ENCODE measurements at places on chromosomes 5 and 9.

DNA sequence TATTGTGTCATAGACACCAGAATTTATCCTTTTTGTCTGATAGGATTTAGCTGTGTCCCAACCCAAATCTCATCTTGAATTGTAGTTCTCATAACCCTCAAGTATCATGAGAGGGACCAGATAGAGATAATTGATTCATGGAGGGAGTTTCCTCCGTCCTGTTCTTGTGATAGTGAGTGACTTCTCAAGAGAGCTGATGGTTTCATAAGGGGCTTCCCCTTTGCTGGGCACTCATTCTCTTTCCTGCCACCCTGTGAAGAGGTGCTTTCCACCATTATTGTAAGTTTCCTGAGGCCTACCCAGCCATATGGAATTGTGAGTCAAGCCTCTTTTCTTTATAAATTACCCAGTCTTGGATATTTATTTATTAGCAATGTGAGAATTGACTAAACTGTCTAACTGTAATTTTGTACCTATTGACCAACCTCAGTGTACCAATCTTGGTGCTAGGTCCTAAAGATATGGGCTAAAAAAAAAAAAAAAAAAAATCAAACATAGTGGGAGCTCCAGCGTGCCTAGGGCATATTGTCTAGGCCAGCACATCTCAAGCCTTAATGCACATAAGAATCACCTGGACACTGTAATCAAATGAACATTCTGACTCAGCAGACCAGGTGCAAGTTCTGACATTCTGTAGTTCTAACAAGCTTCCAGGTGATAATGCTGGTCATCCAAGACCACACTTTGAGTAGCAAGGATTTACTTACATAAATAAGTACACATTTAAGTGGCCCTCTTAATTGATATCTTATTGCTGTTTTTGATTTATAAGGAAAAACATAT lies 30.5 kb downstream of the ST8SIA4 start:
- no peak for DNase-seq

DNA sequence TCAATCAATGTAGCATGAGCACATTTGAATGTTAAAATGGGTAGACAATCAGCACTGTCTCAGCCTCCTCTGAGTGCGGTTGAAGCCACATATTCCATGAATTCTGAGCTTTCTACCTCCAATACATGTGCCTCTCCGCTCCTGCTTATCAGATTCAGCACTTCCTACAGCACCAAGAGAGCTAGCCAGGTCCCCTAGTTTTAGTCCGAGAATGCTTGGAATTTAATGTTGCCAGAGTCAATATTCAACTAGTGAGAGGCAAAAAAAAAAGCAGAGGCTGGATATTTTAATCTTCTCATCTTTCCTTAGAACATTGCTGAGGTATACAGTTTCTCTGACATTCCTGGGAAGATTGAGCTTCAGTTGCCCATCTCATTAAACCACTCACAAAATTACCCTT lies 1979.1 kb upstream of the CDH9 start:
- DNase-seq: no peak

- peak; percentile 53 for DNase-seq
Measured at GRCh38 chr5:122500245-122501088, 188.4 kb downstream of the SNCAIP start.

DNA sequence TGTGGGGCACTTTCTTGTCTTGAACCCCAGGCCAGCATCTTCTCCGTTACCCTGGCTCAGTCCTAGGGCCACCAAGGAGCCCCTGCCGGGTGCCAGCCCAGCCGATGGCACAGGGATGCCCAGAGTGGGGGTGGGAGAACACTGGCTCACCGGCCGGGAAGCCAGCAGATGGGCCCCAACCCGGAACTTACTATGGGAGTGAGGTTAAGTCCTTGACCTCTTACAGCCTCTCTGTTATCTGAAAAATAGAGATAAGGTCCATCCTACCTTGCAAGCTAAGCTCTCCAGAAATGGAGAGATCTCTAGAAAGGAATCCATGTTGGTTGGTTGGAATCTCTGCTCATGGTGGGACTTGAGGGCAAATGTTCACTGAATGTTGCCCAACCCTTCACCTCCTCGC lies 20.8 kb downstream of the SH3PXD2B start:
- no peak for DNase-seq

GRCh38 chr9:129841071-129841470 lies 5.8 kb downstream of the USP20 start:
- DNase-seq: no peak

- no peak for DNase-seq
Measured at GRCh38 chr5:127666043-127666716, 17.3 kb downstream of the CTXN3 start.

GRCh38 chr5:150189728-150190502 lies at the start of gene SLC6A7:
Gene SLC6A7 (plus strand): TSS chr5:150190062. CDS start chr5:150190328, 266 bp downstream.
- DNase-seq: no peak

GRCh38 chr5:32058101-32058500 lies 116.0 kb downstream of the GOLPH3 start:
- DNase-seq: no peak

GRCh38 chr9:110606179-110606790 lies 26.7 kb upstream of the SVEP1 start:
- no peak for DNase-seq

DNA sequence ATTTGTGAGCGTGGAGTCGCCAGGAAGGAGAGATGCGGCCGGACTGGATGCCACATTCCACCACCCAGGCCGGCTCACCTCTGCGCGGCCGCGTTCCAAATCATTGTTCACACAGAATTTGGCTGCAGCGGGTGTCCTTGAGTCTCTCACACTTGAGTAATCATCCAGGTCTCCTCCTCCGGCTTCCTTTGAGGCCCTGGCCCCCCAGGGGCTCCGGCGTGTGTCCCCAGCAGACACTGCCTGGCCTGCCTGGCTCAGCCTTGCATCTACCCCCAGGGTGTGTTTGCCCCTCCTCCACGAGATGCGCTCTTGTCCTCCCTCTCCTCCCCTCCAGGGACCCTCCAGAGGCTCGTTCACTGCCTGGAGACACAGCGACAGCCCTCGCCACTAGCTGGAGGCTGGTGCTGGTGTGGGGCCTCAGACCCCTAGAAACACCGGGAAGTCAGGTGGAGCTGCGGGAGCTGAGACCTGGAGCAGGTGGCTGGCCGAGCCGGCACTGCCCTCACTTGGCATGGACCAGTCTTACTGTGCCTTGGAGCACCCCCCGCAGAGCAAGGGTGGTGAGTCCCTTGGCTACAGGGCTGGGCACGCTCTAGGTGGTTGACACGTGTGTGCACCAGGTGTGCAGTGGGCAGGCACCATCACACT lies 7.0 kb upstream of the SLC9A3 start:
- DNase-seq: no peak

DNA sequence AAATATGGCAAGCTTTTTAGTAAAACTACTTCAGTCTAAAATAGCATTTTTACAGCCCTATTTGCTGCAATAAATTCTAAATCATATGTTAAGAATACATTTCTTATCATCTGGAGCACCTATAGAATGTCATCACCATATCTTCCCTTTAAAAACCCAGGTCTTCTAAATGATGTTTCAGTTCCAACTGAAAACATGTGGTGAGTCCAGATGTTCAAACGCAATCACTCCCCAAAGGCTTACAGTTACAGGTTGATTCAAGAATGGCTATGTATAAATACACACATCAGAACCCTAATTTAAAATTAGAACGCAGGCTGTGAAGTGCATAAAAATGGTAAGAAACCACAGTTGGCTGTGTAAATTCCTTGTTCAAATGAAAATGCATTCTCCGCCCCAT lies 796.3 kb downstream of the MAT2B start:
- DNase-seq: no peak

DNA sequence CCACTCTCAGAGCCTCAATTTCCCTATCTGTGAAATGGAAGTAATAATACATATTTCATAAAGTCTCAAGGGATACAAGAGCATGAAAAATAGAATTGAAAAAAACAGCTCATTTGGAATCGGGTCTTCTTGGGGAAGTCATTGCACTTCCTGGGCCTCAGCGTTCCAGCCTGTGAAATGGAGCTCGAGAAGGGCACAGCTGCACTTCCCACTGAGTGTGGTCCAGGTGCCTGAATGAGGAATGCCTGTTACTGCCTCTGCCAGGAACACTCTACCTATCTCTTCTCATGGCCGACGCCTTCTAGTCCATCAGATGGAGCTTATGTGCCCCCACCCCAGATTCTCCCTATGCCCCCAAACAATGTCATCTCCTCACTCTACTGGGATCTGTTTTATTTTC lies 924 bp upstream of the NEURL1B start:
- no peak for DNase-seq
